ENCODE measurements at places on chromosomes 1 and 21.

GRCh38 chr1:177871613-177872307 is 98.1 kb downstream of the SEC16B start:
- no peak for DNase-seq

GRCh38 chr21:31346256-31346821 is 2.3 kb upstream of the TIAM1 start:
- DNase-seq, result no peak

GRCh38 chr1:230000493-230001184 is 66.4 kb upstream of the GALNT2 start:
- no peak for DNase-seq

DNA sequence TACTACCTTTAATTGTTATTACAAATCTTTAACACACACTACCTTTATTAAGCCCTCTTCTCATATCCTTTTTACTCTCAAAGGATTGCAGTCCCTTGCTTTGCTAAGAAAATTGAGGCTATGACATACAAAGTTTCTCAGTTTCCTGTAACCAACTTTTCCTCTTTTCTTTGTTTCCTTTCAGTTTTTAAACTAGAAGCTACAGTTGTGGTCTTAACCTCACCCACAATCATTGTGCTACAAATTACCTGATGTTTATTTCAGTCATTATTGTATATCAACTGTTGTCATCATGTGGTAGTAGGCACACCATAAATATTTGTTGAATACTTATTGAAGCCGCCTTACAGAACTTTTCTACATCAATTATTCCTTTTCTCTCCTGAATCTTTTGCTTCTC is 51.8 kb downstream of the SLAMF6 start:
- peak; percentile 10 for DNase-seq

- DNase-seq, result peak; percentile 90
These were observed at the start of gene USP21 for GRCh38 chr1:161159087-161159912. TSS of gene USP21 (plus strand) at chr1:161159500. CDS start at chr1:161160641, 1,141 bp downstream.

- DNase-seq, result no peak
These were observed 969.9 kb downstream of the TTLL7 start for GRCh38 chr1:83029050-83029449.

DNA sequence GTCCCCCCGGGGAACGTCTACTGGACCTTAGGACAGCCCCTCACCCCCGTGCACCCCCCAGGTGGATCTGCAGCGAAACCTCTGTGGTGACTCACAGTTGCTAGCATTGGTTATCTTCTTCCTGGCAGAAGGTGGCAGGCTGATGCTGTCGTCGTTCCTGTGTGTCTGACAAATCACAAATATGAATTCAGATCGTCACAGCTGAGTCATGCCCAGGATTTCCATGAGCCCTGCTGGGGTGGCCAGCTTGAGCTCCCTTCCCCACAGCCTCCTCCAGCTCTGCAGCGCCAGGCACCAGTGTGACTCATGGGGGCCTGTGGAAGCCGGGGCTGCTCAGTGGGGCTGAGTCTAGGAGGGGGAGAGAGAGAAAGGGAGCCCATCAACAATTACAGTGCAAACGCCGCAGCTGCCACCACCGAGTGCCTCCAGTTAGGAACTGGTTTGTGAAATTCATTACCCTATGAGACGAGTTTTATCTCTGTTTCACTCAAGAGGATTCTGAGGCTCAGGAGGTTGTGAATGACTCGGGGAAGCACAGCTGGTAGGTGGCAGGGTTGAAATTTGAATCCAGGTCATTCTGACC is 197.9 kb downstream of the DYRK1A start:
- peak; percentile 87 for DNase-seq

DNA sequence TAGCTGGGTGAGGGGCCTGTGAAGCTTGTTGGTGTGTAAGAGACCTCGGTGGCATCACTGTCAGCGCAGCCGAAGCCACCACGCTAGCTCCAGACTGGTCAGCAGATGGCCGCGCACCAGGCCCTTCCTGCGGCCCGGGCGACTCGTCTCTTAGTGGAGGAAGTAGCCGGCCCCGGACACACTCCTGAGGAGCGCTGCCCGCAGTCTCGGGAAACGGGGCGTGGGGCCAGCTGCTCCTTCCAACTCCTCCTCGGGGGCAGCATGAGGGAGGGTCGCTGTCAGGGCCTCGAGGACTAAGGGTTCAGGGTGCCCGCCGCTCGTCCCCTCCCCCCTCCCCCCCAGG is 20.4 kb downstream of the H3-3A start:
- no peak for DNase-seq

DNA sequence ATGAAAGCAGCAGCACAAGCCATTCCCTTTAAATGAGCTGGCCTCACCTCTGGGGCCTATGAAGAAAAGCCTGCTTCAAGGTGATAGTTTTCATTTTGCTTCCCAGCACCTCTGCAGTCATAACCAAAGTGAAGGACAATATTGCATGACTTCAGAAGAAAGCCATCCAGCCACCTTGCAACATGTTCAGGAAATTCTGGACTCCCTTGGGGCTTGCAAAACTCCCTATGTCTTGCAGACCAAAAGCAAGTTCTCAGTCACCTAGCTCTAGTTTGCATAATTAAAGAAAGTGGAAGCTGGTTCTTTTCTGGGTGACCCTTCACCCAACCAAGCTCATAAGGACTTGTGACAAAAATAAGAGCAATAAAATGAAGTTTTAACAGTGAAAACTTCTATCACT is 87.6 kb downstream of the GFI1 start:
- DNase-seq, result no peak

DNA sequence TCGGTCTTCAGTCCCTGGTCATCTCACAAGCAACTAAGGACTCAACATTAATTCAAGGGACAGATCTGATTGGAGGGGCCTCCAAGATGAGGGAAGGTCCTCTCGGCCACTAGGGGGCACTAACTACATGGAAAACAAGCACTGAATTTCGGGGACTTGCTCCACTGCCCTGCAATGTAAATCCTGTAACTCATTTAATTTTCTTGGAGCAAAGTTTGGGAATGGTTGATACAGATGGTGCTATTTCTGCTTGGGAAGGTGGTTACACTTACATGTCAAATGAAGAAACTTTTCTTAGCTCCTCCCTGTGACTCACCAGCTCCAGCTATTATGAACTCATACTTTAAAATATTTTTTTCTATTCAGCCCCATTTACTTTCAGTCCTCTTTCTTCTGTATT is 97.4 kb upstream of the KCNJ15 start:
- DNase-seq, result peak; percentile 38

DNA sequence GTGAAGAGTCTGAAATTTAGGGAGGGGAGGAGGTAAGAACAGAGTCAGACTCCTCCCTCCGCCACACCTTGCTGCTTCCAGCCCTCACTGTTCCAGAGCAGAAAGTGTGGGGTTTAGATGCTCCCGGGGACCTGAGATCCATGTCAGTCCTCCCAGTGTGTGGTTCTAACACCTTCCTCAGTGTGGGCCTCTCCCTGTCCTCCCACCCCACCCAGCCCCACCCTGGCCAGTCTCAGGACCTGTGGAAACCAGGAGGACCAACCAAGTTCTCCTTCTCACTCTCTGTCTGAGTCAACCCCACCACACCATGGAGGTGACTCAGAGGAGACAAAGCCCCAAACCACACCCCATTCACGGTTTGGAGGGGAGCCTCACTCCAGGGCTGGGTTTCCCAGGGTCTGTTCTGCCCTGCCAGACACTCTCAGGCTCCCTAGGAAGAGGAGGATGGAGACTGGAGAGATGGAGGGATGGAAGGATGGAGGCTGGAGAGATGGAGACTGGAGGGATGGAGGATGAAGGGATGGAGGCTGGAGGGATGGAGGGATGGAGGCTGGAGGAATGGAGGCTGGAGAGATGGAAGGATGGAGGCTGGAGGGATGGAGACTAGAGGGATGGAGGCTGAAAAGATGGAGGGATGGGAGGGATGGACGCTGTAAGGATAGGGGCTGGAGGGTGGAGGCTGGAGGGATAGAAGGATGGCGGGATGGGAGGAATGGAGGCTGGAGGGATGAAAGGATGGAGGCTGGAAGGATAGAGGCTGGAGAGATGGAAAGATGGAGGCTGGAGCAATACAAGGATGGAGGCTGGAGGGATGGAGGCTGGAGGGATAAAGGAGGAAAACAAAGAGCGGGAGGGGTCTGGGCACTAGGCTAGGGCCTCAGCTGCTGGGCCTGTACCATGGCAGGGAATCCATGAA is 100.9 kb upstream of the RUNX3 start:
- peak; percentile 61 for DNase-seq

DNA sequence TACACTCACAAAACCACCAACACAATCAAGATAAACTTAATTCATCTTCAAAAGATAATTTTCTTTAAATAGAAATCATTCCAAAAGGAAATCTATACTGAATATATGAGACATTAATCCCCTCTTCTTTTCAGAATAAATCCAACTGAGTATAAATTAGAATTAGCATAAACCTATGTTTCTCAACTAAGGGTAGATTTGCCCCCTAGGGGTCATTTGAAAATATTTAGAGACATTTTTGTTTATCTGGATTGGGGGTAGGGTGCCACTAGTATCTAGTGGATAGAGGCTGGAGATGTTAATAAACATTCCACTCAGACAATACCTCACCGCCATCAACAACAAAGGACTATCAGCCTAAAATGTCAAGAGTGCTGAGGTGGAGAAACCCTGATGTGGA is 6.5 kb upstream of the TNFSF4 start:
- DNase-seq, result no peak

DNA sequence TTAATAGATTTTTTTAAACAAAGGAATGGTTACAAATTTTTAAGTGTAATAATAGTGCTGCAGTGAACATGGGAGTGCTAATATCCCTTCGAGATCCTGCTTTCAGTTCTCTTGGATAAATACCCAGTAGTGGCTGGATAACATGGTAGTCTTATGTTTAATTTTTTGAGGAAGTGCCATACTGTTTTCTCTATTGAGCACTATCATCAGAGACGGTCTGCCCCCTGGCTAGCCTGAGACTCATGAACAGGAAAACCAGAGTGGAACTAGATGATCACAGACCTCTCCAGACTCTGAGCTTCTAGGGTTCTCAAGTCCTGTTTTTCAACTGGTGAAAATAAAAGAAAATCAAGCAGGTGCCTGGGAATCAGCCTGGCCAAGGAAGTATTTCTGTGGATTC is 97.3 kb upstream of the MARK1 start:
- DNase-seq, result no peak

DNA sequence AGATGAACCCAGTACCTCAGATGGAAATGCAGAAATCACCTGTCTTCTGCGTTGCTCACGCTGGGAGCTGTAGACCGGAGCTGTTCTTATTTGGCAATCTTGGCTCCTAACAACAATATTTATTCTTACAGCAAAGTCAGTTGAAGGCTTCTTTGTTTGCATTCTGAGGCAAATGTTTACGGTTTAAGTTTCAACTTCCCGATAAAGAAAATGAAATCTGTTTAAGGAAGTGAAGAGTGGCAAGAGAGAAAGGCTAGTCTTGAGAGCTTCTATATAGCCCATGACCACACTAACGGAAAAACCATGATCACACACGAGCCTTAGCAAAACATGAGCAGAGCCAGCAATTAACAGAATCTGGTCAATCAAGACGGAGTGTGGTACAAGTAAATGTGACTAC is 122.6 kb upstream of the ZNHIT6 start:
- no peak for DNase-seq

DNA sequence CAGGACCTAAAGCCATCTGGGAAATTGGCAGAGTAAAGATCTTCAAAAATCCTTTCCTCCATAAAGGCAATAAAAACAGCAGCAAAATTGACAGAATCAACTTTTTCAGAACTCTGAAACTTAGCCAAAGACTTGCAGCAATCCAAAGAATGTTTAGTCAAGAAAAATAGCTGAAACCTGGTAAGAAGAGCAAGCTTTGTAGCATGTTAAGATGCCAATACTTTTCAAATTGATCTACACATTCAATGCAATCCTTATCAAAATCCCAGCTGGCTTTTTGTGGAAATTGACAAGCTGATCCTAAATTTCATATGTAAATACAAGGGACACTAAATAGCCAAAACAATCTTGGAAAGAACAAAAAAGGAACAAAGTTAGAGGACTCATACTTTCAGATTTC is 23.8 kb upstream of the FAM163A start:
- no peak for DNase-seq

GRCh38 chr1:30679201-30679975 is 44.0 kb downstream of the MATN1 start:
- DNase-seq, result no peak

DNA sequence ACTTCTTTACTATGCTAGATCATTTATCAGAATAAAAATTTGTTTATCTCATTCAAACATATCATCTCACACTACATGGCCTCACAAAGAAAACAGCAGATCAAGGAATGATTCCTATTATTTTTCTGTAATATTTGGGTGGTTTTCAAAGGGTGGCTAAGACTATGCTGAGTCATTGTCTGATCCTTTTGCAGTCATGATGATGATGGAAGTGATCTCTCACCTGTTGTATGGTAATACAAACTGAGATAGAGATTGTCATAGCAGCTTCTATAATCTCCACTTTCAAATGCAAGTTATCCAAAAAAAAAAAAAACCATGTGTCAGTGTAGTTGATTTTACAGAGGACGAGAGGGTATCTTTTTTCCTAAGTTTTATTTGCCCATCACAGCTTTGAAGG is 37.2 kb upstream of the GBP5 start:
- no peak for DNase-seq

DNA sequence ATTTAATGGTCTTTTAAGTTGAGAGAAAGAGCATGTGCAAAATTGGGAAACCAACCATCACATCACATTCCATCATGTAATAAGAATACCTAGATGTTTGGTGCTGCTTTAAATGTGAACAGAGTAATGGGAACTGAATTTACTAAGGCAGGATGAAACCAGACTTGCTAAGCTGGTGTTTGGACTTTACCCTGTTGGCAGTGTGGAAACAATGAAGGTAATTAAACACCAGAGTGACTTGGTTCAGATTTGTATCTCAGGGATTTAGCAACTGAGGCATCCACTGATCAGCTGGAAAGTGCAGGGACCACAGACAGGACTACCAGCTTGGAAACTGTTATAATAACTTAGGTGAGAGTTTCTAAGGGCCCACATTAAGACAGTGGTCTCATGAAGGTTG is 263.4 kb downstream of the OLFM3 start:
- no peak for DNase-seq
